ENCODE measurements at places on chromosomes 3 and 15. TPM values are rescaled to one million over a fixed set of nuclear protein-coding genes. Genes with fewer than 3 reads are reported as not detected.

DNA sequence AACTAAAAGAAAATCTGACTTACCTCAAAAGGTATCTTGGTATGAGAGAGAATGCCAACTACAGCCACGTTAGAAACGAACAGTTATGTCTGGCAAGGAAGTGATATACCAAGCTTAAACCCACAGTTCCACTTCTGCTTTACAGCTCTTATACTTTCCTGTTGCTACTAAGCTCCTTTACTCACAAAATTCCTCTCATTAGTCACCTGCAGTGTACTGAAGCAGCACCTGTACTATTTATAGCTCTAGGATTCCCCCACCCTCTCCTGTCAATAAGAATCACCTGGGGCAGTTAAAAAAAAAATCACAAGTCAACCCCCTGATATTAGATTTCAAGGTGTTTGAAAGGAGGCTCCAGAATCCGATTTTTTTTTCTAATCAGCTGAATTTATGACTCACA lies 2.9 kb upstream of the TMEM266 start:
- DNase-seq = no peak

DNA sequence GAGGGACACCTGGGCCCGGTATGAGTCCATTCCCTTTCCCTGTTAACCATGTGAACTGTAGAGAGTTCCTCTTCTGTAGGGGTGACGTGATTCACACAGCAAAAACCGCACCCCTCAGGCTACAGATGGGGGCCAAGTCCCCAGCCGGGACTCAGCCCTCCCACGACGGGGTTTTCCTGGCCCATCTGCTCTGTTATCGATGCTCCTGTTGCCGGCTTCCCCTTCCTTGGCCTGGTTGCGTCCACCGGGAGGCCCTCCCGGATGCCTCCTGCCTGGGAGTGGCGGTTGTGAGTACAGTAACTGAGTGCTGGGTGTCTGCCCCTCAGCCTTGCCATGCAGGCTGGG lies 817 bp upstream of the PLXNA1 start:
- peak; percentile 62 for DNase-seq

DNA sequence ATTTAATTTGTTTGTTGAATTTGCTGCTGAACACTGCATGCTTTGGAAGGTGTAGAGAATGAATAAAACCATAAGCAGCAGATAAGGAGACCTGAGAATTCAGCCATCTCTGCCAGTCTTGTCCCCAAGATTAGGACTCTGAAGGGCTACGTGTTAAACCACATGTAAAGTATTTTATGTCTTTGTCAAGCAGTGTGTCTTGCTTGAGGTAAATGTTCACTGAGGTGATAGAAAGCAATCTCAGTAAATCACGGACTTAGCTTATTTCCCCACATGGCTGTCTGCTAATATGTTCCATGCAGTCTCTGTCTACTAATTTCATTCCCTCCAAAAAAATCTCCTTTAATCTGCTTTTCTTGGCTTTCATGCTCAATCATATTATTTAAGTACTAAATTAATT lies 467.1 kb downstream of the RAP2B start:
- DNase-seq = no peak

- no peak for DNase-seq
Measured at GRCh38 chr15:71278989-71279756, 163.9 kb downstream of the THSD4 start.

The PRSS50 gene
- not detected for total RNA-seq

The RTP2 gene
- not detected for total RNA-seq
